ENCODE measurements at places on chromosomes 1 and 21.

GRCh38 chr1:168751195-168751650 lies 22.2 kb upstream of the DPT start:
- DNase-seq: no peak

GRCh38 chr1:162709870-162710269 lies 77.6 kb downstream of the DDR2 start:
- DNase-seq: no peak

DNA sequence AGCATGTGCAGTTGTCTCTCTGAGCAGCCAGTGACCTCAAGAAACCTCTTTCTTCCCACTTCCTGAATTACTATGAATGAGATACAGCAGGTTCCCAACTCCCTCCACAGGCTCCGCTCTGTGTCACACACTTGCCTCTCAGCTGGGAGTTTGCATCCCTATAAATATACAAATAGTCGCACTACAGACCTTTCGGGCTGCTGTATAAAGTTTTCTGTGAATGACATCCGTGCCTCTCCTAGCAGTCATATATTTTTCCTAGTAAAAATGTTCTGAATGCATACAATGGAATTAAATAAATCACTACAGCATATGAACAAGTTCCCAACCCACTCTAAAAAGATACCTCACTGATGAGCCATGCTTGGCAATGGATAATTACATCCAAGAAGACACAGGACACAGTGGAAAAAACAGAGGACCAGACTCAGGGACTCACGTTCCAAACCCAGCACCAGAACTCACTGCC lies 66.8 kb downstream of the CAPZB start:
- no peak for DNase-seq

GRCh38 chr1:163172596-163172995 lies 30.1 kb downstream of the RGS5 start:
- no peak for DNase-seq

DNA sequence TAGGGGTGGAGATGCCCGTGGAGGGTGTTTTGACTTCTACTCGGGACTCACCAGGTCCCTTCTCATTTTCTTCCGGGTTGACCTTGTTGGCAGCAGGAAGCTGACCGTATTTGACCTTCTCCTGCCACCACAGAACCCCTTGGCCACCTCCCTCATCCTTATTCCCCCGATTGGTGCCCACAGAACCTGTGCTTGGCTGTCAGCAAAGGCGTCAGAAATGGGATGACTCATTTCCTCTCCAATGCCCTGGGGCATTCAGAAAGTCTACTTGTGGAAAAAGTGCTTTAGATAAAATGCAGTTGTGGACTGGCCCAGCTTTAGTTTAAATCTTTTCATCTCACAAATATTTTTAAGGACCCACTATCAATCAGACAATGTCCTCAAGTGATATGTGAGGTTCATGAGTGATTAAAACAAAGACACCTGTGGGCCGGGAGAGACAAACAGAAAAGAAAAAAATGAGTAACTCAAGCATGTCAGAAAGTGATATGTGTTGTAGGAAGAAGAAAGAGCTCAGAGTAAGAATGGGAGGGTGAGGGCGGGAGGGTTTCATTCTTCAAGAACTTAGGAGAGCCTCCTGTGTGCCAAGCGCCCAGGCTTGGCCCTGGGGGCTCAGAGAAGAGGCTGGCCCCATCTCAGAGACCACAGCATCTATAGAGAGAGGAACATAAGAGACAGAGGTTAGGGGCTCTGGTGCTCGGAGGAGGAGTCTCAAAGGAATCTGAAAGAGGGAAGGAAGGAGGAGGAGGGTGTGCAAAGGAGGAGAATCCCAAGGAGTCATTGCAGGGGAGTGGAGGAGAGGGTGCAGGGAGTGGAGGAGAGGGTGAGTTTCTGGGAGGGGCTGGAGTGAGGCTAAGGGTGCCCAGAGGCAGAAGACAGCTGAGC lies 221.6 kb upstream of the VAMP3 start:
- DNase-seq: peak; percentile 56

- no peak for DNase-seq
These were observed 37.4 kb upstream of the DMBX1 start for GRCh38 chr1:46451948-46452930.

- no peak for DNase-seq
These were observed 38.1 kb downstream of the TRIM62 start for GRCh38 chr1:33143698-33144097.

DNA sequence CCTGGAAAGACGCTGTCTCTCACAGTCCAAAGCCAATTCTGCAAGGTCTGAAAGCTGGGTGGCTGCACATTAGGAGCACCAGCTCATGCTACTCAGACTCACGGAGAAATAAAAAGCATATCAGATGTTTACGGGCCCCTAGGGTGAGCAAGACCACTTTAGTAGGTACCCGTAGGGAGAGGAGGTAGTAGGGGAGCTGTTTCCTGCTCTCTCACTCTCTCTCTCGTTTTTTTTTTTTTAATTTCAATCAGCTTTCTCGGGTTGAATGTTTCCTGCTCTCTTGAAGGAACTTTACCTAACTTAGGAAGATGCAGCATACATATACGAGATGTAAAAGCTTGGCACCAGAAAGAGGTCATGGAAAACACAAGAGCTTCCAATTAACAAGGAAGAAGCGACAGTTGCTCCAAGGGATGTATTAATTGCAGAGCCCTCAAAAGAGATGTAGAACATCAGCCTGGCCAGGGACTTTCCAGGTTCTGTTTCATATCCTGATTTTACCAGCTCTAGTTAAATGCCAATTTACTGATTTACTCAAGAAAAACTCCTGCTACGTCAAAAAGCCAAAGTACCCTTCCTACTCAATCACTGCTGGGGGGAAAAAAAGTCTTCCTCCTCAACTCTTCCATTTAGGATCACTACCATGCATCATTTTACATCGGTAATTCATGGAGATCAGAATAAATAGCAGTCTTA lies 3.1 kb downstream of the LORICRIN start:
- no peak for DNase-seq

DNA sequence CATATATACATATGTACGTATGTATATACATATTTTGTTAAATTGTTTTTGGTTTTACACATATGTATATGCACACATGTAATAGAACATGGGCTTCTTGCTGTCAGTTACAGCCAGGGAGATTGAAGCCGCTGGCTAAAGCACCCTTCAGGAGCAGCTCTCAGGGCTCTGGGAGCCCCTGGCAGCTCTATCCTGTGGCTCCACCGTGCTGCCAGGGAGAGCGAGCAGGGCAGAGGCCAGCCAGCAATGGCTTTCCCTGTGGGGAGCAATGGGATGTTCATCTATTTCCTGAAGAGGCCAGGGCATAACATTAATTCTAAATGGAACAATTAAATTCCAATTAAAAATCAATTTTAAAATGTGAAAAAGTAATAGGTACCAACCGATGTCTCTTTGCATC lies 102.9 kb downstream of the PSMG1 start:
- DNase-seq: no peak

DNA sequence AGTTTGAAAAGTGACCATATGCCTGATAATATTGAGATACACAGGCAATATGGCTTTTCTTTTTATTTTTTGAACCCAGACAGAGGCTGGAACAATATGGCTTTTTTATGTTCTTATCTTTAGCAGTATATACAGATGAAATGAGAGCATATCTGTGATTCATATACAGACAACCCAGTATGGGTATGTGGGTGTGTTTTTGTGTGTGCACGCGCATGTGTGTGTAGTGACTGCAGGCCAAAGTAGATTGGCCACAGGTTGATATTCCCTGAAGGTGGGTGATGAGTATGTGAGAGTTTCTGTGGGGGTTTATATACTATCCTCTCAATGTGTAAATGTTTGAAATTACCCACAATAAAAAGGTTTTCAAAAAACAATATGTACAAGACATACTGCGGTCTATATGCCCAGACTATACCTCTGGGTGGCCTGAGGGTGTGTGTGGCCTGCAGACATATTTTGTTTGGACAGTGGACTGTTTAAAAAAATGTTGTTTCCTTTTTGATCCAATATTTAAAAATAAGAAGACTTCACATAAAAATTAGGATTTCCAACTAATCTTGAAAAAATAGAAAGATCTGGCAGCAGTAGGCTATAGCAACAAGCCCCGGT lies 26.3 kb upstream of the TIAM1 start:
- no peak for DNase-seq

- DNase-seq: no peak
These were observed 14.4 kb downstream of the FRRS1 start for GRCh38 chr1:99751877-99752504.

DNA sequence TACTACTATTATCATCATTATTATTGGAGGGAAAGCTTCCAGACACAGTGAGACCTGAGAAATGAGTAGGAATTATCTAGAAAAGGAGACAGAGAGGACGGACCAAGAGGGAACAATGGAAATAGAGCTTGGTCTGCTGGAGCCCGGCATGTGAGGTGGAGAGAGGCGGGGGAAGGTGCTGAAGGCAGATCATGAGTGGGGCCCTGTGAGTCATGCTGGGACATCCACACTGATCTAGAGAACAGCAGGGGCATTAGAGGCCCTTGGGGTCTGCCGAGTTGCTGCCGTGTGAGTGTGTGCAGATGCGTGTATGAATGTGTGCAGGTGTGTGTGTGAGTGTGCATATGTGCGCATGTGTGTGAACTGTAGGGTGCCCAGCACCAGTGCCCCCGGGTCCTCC lies 65.7 kb downstream of the TMCO4 start:
- no peak for DNase-seq

DNA sequence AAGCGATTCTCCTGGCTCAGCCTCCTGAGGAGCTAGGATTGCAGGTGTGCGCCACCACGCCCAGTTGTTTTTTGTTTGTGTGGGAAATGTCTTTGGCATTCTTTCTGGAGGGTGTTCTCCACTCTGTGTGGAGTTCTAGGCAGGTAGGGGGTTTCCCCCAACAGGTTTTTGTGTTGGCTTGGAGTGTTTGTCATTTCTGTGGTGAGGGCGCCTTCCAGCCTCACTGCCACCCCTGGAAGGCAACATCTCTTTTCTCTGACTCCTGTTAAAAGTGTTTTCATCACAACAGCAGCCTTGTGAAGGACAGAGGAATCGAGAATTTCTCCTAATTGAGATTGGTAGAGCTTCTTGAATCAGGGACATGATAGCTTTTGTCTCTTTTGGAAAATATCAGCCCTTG lies 69.7 kb downstream of the PRKCZ start:
- DNase-seq: no peak

- DNase-seq: no peak
These were observed 9.5 kb downstream of the UCK2 start for GRCh38 chr1:165836664-165837482.

- DNase-seq: no peak
These were observed 31.6 kb downstream of the FMO4 start for GRCh38 chr1:171345536-171345935.

DNA sequence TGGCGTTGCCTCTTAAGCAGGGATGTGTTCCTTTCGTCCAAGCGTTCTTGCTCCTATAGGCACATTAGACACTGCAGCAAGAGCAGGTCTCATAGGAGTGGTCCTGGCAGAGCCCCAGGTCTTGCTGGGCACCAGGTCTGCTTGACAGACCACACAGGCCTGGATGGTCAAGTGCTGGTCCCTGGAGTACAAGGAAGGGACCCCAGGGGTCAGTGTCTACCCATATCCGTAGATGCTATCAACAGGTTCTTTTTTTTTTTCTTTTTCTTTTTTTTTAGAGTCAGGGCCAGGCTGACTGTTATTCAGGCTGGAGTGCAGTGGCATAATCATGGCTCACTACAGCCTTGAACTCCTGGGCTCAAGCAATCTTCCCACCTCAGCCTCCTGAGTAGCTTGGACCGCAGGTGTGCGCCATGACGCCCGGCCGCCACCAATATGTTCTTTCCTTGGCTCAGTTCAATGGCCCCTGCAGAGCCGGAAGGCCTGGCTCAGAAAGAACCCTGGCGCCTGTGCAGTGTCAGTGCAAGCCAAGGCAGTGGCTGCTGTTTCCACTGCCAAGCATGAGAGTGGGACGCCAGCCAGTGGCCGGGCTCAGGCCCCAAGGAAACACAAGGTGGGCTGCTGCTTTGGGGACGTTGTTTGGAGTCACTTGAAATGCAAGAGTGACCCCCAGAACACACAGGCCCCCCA lies 10.0 kb upstream of the TNFRSF8 start:
- no peak for DNase-seq

GRCh38 chr21:36321325-36322082 lies 1.5 kb downstream of the MORC3 start:
- peak; percentile 70 for DNase-seq

DNA sequence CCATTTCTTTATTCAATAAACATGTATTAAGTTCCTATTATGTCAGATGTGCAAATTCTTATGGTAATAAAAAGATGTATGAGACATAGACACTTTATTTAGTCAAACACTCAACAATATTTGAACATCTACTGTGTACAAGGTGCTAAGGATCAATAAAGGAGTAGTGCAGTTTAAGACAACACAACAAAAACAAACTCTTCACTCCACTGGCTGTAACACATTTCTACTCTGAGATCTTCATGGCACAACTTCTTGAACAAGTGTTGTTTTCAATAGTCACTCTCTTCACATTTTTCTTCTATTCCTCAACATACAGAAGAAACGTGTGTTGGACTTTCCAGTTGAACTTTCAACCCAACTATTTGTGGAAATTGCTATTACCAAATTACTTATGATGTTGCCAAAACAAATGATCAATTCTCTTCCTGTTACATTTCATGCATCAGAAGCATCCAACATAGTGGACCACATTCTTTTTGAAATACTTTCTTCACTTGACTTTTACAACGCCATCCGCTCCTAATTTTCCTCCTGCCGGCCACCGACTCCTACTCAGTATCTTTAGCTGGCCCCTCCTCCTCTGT lies 25.4 kb downstream of the HSD3B1 start:
- DNase-seq: no peak

DNA sequence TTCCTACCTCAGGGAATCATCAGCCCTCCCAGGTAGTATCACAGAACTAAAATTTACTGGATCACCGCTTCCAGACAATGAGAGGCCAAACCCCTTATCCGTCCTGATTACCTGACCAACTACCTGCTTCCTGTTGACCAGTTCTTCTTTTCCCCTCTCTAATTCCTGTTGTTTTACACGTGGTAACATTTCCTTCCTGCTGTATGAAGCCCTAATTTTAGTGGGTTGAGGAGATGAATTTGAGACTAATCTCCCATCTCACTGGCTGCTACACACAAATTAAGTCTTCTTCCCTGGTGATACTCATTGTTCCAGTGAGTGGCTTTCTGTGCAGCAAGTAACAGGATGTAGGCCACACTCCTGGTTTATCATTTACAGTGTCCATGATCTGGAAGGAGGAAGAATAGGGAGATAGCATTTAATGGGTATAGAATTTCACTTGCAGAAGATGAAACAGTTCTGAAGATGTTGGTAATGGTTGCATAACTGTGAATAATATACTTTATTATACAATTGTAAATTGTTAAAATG lies 2112.9 kb downstream of the NCAM2 start:
- DNase-seq: no peak

DNA sequence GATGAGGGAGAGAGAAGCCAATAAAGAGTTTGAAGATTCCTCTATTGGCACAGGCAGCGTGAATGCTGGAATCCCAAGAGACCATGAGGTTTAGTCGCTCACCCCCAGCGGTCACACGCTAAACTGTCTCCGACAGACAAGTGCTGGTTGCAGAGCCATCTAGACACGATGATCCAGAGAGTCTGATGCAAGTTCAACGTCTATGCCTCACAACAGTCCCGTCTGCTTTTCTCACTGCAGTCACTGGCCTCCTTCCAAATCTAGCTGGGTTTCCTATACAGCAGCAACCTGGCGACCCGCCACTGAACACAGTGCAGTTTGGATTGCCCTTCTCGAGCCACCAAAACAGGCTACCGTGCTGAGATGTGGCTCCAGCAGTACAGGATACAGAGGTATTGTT lies 98.6 kb upstream of the KRTAP19-8 start:
- no peak for DNase-seq

Data from activated effector memory CD4-positive, alpha-beta T cell treated with anti-CD3 and anti-CD28 coated beads, Interleukin-2, amount 50 U/mL, for 16 hours (primary cell).